ENCODE measurements at places on chromosomes 6 and 20.

- DNase-seq, result no peak
These were observed 196.5 kb upstream of the IRAK1BP1 start for GRCh38 chr6:78670802-78671201.

DNA sequence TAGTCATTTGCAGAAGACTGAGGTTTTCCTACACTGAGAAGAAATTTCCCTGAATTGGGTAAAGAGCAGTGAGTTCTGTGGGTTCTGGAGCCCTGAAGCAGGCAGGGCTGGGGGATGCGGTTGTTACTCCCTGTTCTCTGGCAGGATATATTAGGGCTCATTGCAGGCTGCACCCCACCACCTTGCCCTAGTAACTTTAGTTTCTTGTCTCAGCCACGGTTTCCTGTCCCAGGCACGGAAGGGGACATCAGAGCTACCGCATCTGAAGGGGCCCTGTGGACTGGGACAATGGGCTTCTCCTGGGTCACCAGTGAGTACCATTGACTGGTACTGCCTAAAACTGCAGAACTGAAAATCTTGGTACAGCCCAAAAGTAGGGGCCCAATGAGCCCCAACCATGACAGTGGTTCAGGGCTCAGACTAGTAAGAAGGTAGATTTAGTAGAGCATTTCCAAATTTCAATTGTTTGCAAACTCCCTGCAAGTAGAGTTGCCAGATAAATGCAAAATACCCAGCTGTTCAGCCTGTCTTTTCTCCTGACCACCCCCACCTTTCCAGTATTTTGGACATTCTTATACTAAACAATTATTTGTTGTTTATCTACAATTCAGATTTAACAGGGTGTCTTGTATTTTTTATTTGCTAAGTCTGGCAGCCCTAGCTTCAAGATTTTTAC is 54.5 kb upstream of the EYA2 start:
- DNase-seq, result no peak

- DNase-seq, result no peak
These were observed 139.0 kb downstream of the EYA2 start for GRCh38 chr20:47033665-47034064.

DNA sequence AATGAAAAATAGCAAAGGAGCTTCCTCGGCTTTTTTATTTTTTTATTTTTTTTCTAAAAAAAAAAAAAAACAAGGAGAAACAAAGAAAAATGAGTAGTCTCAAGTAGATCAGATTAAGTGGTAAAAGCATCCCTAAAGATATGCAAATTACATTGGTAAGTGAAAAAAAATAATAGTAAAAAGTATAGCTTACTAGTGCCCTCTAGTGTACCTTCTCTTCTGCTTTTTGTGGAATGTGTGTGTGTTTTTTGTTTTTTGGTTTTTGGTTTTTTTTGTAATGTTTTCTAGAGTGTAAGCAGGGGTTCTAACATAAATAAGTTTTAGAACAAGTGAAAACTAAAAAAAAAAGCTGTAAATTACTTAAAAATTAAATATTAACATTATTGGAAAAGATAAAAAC is 1062.0 kb downstream of the HACE1 start:
- DNase-seq, result no peak

DNA sequence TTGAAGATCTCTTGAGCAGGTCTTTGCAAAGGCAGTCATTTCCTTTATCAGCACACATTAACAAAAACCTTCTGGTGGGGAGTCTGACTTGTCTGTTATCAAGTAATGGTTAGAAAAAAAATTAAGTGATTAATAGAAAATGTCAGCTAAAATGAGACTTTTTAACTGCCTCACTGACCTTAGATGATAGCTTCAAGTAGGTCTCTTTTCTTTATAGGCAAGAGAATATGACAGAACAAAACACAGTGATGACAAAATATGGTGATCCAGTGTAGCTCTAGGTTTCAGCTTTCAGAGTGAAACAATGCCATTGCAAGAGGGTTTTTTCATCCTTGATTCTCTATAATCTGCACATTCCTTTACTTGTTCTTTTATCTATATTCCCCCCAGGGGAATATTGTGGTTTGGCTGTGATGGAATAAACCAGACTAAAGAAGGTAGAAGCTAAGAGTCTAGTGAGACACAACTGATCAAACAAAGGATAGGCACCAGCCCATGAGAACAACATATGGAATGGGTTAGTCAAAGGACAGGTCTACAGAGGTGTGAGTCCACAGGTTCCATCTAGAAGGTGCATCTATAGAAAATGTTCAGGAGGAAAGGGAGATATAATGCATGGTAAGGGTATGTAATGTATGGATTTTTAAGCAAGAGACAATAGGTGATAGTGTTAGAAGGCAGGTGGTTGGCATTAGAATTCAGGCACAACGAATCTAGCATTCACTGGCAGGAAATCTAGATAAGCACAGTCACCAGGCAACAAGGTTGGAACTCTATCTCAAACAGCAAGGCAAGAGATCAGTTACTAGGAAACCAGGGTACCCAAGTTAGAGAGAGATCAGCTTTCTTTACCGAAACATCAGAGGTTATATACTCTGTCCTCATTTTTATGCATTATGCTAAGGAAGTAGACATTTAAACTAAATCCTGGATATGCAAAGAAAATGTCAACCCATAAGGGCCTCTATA is 228.9 kb upstream of the SMLR1 start:
- DNase-seq, result no peak

All from BE2C (cell line).